Neural crest cell (in vitro differentiated cells): ENCODE measurements at places on chromosomes 1 and 21. TPM values are rescaled to one million over a fixed set of nuclear protein-coding genes. Genes with fewer than 3 reads are reported as not detected.

GRCh38 chr1:238409191-238409850 is 518.6 kb upstream of the ZP4 start:
- H3K27ac ChIP-seq: peak overlapping the region; percentile 8
- no peak overlapping the region for H3K4me3 ChIP-seq
- no peaks in the 10 kb centered on the region for H3K36me3 ChIP-seq
- no peak for DNase-seq

DNA sequence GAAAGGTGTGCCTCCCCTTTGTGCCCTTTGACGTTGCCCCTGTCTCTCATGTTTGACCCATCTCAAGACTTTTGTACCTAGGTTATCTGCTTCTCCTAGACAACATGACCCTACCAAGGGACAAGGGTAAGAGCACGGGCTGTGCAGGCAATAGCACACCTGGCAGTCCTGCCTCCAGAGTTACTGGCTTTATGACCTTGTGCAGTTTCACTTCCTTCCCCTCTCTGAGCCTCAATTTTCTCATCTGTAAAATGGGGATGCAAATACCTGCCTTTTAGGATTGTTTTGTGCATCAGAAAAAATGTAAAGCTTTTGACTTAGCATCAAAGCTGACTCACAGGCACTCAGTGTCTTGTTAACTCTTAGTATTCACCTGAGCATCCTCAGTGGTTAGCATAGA is 36.4 kb downstream of the ELK4 start:
- H3K27me3 ChIP-seq: no peaks in the 10 kb centered on the region
- H3K27ac ChIP-seq: no peak overlapping the region
- no peak overlapping the region for H3K4me3 ChIP-seq
- H3K36me3 ChIP-seq: peaks cover 5% of the 10 kb centered on the region

Gene CFHR2
- not detected in 2 replicates for total RNA-seq

DNA sequence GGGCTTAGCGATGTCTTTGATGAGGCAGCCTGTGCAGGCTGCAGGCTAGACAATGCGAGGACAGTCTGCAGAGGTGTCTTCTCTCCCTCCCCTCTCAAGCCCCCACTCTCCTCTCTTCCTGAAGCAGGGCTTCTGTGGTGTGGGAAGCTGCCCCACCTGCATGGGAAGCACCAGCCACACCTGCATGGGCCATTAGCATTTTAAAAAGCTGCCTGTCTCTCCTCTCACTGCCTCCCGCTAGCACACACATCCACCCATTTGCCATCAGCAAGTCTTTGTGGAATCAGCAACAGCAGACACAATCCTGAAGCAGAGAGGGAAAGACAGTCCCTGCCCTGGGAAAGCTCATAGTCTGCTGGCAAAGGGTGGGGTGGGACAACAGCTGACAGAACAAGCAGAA is 53.1 kb downstream of the NAV1 start:
- no peaks in the 10 kb centered on the region for H3K4me1 ChIP-seq
- H3K27me3 ChIP-seq: peaks cover 33% of the 10 kb centered on the region
- no peak for DNase-seq
- H3K27ac ChIP-seq: no peak overlapping the region

DNA sequence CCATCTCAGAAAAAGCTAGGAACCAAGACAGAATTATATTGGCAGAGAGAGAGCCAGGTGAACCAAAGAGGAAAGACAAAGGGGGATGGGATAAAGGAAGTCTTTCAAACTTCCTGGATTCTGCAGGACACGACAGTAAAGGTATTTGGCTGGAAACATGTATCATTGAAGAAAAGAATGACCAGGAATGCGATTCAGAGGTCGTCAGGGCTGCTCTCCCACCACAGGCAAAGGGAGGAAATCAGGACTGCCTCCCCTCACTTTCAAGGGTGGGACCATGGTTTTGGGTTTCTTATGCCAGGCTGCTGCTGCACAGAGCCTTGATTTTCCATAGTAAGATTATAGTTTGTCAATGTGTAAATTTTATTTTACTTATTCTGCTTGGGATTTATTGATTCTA is 848.8 kb downstream of the BRINP3 start:
- no peaks in the 10 kb centered on the region for H3K27me3 ChIP-seq
- H3K27ac ChIP-seq: no peak overlapping the region
- no peaks in the 10 kb centered on the region for H3K36me3 ChIP-seq
- DNase-seq: no peak
- no peaks in the 10 kb centered on the region for H3K4me1 ChIP-seq

DNA sequence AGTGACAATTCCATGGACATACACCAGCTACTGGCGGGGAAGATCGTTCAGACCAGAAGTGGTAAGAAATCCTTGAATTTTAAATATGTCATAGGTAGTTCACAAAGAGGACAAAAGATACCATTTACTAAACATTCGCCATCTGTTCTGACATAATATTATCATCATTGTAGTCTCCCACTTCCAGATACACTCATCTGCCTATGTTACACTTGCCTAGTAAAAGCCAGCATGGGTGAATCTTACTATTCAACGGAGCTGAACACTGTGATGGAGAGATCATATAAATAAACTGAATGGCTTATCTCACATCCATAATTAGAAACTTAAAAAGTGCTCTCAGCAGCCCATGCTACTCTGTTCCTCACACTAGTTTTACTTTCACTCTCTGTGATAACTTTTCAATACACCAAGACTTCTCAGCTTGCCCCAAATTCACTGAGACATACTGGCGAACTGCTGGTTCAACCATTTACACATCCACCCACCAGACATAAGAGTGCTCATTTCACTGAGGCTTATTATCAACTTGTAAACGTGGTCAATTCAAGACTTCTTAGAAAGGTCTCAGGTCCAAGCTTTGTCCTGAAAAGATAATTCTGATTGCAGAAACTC is 463 bp upstream of the PRRC2C start:
- peak overlapping the region; percentile 98 for H3K4me3 ChIP-seq
- peaks cover 2% of the 10 kb centered on the region for H3K36me3 ChIP-seq
- peaks cover 52% of the 10 kb centered on the region for H3K4me1 ChIP-seq
- DNase-seq: no peak
- H3K27ac ChIP-seq: peak overlapping the region; percentile 96
- no peaks in the 10 kb centered on the region for H3K27me3 ChIP-seq

Gene TMEM50B
- 23.2 and 25.6 TPM in 2 replicates for total RNA-seq

DNA sequence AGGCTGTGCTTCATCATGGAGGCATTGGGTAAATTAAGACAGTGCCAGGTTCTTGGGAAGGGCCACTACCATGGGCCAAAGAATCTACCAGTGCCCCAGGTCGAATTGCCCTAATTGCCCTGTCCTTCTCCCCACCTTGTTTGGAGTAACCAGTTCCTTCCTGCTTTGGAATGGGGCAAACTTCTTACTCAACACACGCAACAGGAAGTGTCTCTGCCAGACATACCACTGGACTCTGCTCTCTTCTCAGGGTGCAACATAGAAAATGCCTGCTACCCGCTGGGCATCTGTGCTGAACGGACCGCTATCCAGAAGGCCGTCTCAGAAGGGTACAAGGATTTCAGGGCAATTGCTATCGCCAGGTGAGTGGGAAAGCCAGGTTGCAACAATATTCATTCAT is 15.8 kb downstream of the CDA start:
- peaks cover 3% of the 10 kb centered on the region for H3K27me3 ChIP-seq
- no peak for DNase-seq
- no peak overlapping the region for H3K4me3 ChIP-seq
- H3K27ac ChIP-seq: no peak overlapping the region
- H3K4me1 ChIP-seq: peaks cover 2% of the 10 kb centered on the region

DNA sequence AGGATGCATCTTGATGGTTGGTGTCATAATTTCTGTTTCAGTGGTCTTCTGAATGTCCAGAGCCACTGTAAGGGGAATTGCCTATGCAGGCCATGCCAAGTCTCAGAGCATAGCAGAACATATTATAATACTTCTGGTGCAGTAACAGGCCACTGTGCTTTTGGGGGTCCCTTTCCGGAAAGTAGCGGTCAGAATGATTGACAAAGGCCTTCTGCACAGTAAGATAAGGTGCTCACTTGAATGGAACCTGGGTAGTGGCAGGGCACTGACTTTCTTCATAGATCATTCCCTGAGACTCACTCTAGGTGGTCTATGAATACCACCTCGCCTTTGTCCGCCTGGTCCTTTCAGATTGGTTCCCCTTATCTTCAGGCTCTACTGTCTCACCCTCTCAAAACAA is 28.9 kb downstream of the RWDD3 start:
- no peak for DNase-seq
- no peaks in the 10 kb centered on the region for H3K27me3 ChIP-seq
- no peak overlapping the region for H3K27ac ChIP-seq
- H3K4me3 ChIP-seq: no peak overlapping the region
- peaks cover 2% of the 10 kb centered on the region for H3K36me3 ChIP-seq

Gene ZMYM1
- 29.3 and 32.2 TPM in 2 replicates for total RNA-seq

DNA sequence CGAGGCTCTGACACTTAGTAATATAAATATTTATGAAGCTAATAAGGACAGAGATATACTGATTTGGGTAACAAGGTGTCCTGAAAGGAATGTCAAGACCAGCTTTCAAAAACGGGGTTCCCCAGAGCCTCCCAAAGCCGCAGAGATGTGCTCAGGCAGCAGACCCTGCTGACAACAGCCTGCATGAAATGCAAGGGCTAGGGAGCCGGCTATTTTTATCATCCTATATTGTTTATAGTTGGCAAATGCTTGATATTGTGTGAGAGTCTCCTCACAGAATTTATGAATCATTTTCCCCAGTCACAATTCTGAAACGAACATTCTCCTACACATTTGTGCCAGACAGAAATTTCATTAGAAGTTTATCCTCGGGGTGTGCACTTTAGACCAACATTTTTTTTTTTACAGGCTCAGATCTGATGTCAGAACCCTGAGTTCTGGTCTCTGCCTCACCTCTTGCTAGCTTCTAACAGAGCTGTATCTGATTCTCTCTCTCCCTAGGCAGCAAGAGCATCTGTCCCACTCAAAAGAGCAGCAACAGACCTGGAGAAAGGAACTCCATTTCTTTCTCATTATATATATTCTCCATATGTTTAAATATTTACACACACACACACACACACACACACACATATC is 302.3 kb upstream of the PLD5 start:
- H3K27me3 ChIP-seq: peaks cover 5% of the 10 kb centered on the region
- no peak overlapping the region for H3K27ac ChIP-seq
- peaks cover 15% of the 10 kb centered on the region for H3K4me1 ChIP-seq
- no peak for DNase-seq

DNA sequence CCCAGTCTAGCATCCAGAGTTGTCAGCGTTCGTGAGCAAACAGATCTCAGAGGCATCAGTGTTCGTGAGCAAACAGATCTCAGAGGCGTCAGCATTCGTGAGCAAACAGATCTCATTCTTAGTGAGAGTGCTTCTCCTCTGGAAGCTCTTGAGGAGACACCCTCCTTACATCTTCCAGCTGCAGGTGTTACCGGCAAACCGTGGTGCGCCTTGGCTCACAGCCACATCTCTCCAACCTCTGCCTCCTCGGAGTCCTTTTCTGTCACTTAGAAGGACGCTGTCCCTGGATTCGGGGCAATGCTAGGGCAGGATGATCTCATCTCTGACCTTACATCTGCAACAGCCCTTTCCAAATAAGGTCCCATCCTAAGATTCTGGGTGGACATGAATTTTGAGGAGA is 14.6 kb upstream of the UMODL1 start:
- H3K27me3 ChIP-seq: peaks cover 4% of the 10 kb centered on the region
- no peak overlapping the region for H3K4me3 ChIP-seq
- no peak overlapping the region for H3K27ac ChIP-seq
- H3K4me1 ChIP-seq: peaks cover 8% of the 10 kb centered on the region
- H3K36me3 ChIP-seq: no peaks in the 10 kb centered on the region
- no peak for DNase-seq

GRCh38 chr1:15460708-15461095 is 4.2 kb downstream of the CELA2A start:
- peak overlapping the region; percentile 8 for H3K27ac ChIP-seq
- peaks cover 12% of the 10 kb centered on the region for H3K4me1 ChIP-seq
- no peaks in the 10 kb centered on the region for H3K27me3 ChIP-seq
- no peak overlapping the region for H3K4me3 ChIP-seq

- H3K27me3 ChIP-seq: peaks cover 5% of the 10 kb centered on the region
- H3K36me3 ChIP-seq: no peaks in the 10 kb centered on the region
- DNase-seq: no peak
- H3K27ac ChIP-seq: no peak overlapping the region
- H3K4me1 ChIP-seq: peaks cover 86% of the 10 kb centered on the region
- peak overlapping the region; percentile 1 for H3K4me3 ChIP-seq
These were observed 24.7 kb upstream of the LRRN2 start for GRCh38 chr1:204709960-204710912.

- H3K4me3 ChIP-seq: no peak overlapping the region
- no peaks in the 10 kb centered on the region for H3K36me3 ChIP-seq
- no peaks in the 10 kb centered on the region for H3K4me1 ChIP-seq
These were observed 16.8 kb upstream of the INTS3 start for GRCh38 chr1:153711026-153711425.

DNA sequence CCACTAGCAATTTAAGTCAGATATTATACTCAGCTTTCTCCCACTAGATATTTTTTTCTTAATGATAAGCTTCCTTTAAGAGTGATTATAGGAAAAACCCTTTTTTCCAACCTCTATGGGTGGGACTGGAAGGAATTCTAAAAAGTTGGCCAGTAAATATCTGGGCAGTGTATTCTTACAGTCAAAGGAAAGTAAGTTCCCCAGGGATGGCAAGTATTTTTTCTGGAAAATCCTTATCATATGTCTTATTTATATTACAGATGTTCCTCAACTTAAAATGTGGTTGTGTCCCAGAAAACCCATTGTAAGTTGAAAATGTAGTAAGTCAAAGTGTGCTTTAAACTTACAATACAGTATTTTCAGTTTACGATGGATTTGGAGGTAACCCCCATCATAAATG is 29.2 kb downstream of the CMPK1 start:
- no peaks in the 10 kb centered on the region for H3K4me1 ChIP-seq
- H3K36me3 ChIP-seq: no peaks in the 10 kb centered on the region
- no peaks in the 10 kb centered on the region for H3K27me3 ChIP-seq

DNA sequence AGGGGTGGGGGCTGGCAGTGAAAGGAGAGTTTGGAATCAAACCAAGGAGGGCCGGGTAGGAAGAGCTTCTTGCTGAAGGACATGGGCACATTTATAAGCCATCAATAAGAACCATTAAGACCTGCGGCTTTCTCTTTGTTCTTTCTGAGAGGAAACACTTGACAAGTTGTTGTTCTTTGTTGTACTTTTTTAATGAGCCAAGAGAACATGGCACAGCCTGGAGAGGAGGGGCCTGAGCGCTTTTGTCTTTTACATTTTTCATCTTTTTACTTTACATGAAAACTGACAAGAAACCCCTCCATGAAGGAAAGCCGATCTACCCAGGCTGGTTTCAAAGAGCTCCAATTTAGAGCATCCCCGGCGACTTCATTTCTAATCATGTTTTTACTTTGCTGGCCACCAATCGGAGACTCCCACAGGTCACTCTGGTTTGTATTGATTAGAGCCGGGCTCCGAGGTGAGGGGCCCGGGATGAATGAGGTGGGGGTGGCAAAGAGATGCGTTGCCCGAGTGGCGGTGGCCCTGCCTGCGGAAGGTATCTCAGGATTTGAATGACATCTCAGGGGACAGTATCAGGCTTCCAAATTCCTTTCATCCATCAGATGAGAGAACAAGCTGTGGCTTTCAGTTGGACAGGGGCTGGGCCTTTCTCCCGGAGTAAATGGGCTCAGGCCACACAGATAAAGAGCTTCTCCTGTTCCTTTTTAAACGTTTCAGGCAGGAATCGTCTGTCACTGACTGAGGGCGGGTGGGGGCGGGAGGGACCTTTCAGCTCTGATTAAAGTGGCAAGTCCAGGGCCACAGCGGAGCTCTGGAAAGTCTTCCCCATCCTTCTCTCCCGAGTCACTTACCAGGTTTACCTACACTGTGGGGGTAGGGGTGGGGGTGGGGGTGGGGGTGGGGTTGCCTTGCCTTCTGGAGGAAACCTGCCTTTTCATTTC is 138.8 kb upstream of the ARHGEF16 start:
- peak overlapping the region; percentile 7 for H3K4me3 ChIP-seq
- DNase-seq: no peak
- peaks cover 63% of the 10 kb centered on the region for H3K4me1 ChIP-seq
- H3K36me3 ChIP-seq: no peaks in the 10 kb centered on the region

Gene RHD
- total RNA-seq: 0.07 TPM in 1 of 2 replicates, not detected in the other

Gene LCE4A
- total RNA-seq: not detected in 2 replicates
